WTC11 (cell line): ENCODE measurements at places on chromosomes 11 and 22. TPM values are rescaled to one million over a fixed set of nuclear protein-coding genes. Genes with fewer than 3 reads are reported as not detected.

The PARVG gene
- total RNA-seq = 0.41 to 0.94 TPM (median 0.69 TPM) in 3 replicates

The C22orf31 gene
- not detected in 3 replicates for total RNA-seq

The ADM gene
- total RNA-seq = 18.7 to 40.8 TPM (median 40.1 TPM) in 3 replicates

The PHLDA2 gene
- 9.4 to 11.0 TPM (median 9.6 TPM) in 3 replicates for total RNA-seq

DNA sequence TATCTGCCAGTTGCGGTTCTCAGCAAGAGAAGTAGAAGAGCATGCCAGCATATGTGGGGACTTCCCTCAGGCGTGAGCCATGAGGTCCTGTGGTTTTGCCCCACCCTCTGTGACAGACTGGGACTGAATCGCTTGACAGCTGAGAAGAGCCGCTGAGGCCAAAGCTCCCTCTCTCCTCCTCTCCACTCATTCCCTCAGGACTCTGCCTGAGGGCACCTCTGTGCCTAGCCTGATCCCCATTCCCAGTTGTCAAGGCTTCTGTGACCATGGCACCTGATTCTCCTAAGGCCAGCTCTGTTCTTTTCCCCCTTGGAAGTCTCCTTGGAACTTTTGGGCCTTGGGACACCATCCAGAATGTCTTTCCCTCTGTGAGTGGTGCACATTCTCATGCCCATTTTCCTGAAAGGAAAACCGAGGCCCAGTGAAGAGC, 27.0 kb downstream of the ART5 start:
- no peak for DNase-seq
- H3K36me3 ChIP-seq = no peaks in the 10 kb centered on the region
- H3K4me3 ChIP-seq = no peak overlapping the region
- peaks cover 3% of the 10 kb centered on the region; the same call in 1 of the 2 replicates for H3K27me3 ChIP-seq
- no peak overlapping the region for H3K27ac ChIP-seq

- no peak for DNase-seq
- H3K27me3 ChIP-seq = no peaks in the 10 kb centered on the region
- peaks cover 23% of the 10 kb centered on the region for H3K36me3 ChIP-seq
- peaks cover 4% of the 10 kb centered on the region; the same call in 1 of the 2 replicates for H3K4me1 ChIP-seq
Measured at GRCh38 chr11:108718466-108718865, 53.6 kb downstream of the DDX10 start.

GRCh38 chr22:50318356-50318697, 8.5 kb downstream of the DENND6B start:
- no peak overlapping the region for H3K27ac ChIP-seq
- H3K27me3 ChIP-seq = no peaks in the 10 kb centered on the region; the same call in 1 of the 2 replicates
- no peak overlapping the region for H3K4me3 ChIP-seq
- H3K36me3 ChIP-seq = no peaks in the 10 kb centered on the region
- no peak for DNase-seq
- H3K4me1 ChIP-seq = peaks cover 5% of the 10 kb centered on the region

DNA sequence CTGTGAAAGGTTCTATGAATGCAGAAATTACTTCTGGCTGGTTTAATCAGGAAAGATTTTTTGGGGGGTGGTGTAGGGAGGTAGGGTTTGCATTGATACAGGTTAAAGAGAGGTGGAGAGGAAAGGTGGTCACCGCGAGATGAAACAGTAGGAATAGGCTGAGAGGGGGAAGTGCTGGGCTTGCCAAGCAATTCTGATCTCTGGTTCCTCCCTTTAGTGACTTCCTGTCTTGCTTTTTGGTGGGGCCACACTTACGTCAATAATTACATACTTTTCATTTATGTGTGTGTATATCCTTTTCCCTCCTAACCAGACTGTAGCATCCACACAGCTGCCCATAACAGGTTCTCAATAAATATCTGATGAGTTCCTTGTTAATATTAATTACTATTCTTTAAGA, 120.0 kb downstream of the CTNND1 start:
- no peak overlapping the region for H3K4me3 ChIP-seq
- H3K27me3 ChIP-seq = no peaks in the 10 kb centered on the region; the same call in 1 of the 2 replicates
- H3K36me3 ChIP-seq = no peaks in the 10 kb centered on the region
- no peak for DNase-seq

- H3K36me3 ChIP-seq = peaks cover 9% of the 10 kb centered on the region
- H3K27ac ChIP-seq = no peak overlapping the region
Measured at GRCh38 chr11:117295438-117296137, 4.4 kb downstream of the BACE1-AS start.

- no peak overlapping the region for H3K4me3 ChIP-seq
- peaks cover 15% of the 10 kb centered on the region for H3K36me3 ChIP-seq
- no peak overlapping the region for H3K27ac ChIP-seq
- peaks cover 2% of the 10 kb centered on the region; the same call in 1 of the 2 replicates for H3K4me1 ChIP-seq
- DNase-seq = no peak
Measured at GRCh38 chr11:106137061-106137460, 59.6 kb downstream of the AASDHPPT start.

GRCh38 chr11:45053736-45054446, 92.5 kb upstream of the PRDM11 start:
- no peaks in the 10 kb centered on the region for H3K36me3 ChIP-seq
- H3K27me3 ChIP-seq = peaks cover 2% of the 10 kb centered on the region; the same call in 1 of the 2 replicates
- peaks cover 28% of the 10 kb centered on the region for H3K4me1 ChIP-seq
- H3K4me3 ChIP-seq = no peak overlapping the region

- no peak overlapping the region for H3K27ac ChIP-seq
- DNase-seq = no peak
- peaks cover 78% of the 10 kb centered on the region for H3K27me3 ChIP-seq
Measured at GRCh38 chr11:73660497-73661034, 14.2 kb downstream of the PLEKHB1 start.

DNA sequence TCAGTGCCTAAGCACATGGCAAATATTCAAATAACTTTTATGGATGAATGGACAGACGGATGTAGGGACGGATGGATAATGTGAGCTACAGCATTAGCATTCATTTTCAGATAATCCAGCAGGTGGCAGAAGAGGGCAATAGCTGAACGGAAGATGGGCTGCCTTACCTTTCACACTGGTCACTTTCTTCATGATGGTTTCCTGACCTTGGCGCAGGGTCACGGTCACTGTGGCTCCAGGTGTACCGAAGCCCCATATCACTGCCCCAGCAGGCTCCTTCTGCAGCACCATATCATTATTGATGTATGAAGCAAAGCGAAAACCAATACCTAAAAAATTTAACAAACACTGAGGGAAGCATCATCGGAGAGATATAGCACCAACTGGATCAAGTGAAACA, 4.3 kb downstream of the SIAE start:
- no peak overlapping the region for H3K4me3 ChIP-seq
- no peak overlapping the region for H3K27ac ChIP-seq
- H3K36me3 ChIP-seq = no peaks in the 10 kb centered on the region
- peaks cover 9% of the 10 kb centered on the region for H3K4me1 ChIP-seq
- peaks cover 2% of the 10 kb centered on the region; the same call in 1 of the 2 replicates for H3K27me3 ChIP-seq
- DNase-seq = peak; percentile 30

- peaks cover 11% of the 10 kb centered on the region for H3K36me3 ChIP-seq
- H3K4me1 ChIP-seq = peaks cover 72% of the 10 kb centered on the region
- H3K27ac ChIP-seq = peak overlapping the region; percentile 20; the same call in 1 of the 2 replicates
Measured at GRCh38 chr22:42955848-42956247, 59.1 kb downstream of the PACSIN2 start.

DNA sequence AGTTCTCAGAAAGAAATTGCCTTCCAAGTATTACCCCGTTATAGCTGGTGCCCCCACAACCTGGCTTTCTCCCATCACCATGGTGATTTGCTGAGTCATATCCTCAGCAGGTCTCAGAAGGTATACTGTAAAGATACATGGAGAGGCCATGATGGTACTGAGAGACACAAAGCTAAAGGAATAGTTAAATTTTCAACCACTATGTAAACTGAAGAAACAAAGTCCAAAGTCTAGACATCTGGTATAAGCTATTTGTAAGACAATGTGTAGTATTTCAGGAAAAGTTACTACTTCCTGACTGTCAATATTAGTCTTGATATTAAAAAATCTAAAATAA, 377.1 kb downstream of the DCDC1 start:
- H3K27ac ChIP-seq = no peak overlapping the region
- no peak for DNase-seq
- no peaks in the 10 kb centered on the region for H3K36me3 ChIP-seq
- no peak overlapping the region for H3K4me3 ChIP-seq

GRCh38 chr22:39808081-39808480, 85.5 kb downstream of the ENTHD1 start:
- no peak overlapping the region for H3K27ac ChIP-seq
- H3K4me1 ChIP-seq = peaks cover 3% of the 10 kb centered on the region; the same call in 1 of the 2 replicates
- peak; percentile 78 for DNase-seq
- no peak overlapping the region for H3K4me3 ChIP-seq
- no peaks in the 10 kb centered on the region for H3K36me3 ChIP-seq
